ENCODE measurements at places on chromosomes 12 and 14.

- no peak for DNase-seq
These were observed 26.7 kb upstream of the WSCD2 start for GRCh38 chr12:108102363-108102762.

DNA sequence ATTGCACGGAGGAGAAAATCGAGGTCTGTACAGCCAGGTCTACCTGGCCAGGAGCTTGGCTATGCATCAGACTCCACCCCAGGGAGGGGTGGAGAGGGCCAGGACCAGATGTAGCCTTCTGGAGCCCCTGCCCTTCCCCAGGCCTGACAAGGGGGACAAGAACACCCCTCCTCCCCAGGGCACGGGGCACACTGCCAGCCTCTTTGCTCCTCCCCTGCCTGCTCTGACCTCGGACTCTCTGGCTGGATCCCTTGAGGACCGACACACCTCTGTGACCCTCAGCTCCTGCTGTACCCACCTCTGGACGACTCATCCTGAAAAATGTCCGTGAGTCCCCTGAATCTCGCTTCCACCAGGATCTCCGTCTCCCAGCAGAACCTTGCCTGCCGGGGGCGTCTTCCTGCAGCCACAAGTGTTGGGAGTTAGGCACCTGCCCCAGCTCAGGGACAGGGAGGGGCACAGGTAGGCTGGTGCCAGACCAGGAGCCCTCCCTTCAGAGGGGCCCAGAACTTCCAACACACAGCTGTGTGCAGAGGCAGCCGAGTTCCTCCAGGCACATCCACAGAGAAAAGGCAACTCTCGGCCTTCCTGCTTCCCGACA lies 21.8 kb downstream of the AHNAK2 start:
- DNase-seq = no peak

GRCh38 chr14:101917413-101918017 lies 46.9 kb upstream of the DYNC1H1 start:
- DNase-seq = no peak

- DNase-seq = no peak
These were observed 109.0 kb downstream of the LRIG3 start for GRCh38 chr12:58811346-58811745.

GRCh38 chr14:69994002-69994401 lies 114.8 kb downstream of the SMOC1 start:
- DNase-seq = no peak

Measured in stromal cell of bone marrow (primary cell).